SW 1271 (cell line): ENCODE measurements at places on chromosomes 16 and 17.

DNA sequence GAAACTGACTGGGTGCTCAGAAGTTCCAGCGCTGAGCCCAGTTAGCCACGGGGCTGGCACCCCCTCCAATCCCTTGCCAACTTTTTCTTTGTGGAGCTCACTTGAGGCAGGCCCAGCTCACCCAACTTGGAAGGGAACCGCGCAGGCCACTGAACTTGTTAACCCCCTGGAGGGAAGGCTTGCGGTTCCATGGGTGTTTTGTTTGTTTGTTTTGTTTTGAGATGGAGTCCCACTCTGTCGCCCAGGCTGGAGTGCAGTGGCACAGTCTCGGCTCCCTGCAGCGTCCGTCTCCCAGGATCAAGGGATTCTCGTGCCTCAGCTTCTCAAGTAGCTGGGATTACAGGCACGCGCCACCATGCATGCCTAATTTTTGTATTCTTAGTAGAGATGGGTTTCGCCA lies 34.1 kb upstream of the NDRG4 start:
- DNase-seq = no peak

DNA sequence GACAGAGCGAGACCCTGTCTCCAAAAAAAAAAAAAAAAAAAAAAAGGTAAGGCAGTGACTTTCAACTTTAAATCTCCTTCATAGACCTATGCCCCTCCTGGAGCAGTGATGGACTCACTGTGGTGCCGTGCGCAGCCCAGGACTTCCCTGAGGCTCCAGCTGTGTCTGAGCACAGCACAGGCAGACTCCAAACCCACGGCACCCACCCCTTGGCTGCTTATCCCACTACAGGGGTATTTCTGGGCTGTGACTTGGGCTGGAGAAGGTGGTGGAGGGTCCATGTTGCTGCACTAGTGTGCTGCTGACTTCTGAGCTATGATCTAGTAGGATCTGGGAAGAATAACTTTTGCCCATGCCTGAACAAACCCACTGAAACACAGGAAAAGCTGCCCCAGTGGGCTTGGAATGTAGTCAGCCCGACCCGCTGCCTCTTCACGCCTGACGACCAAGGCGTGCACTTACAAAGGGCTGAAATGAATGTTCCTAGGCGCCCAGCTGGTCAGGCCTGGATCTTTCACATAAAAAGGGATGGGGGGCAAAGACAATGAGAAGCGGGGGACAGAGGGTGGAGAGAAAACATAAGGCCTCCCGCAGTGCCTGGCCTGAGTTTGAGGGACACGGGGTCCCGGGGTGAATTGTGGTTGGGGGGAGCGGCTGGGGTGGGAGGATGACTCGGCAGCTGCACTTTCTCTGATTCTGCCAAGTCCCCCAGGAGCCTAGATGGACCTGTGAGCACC lies 83.0 kb downstream of the IRF8 start:
- no peak for DNase-seq

DNA sequence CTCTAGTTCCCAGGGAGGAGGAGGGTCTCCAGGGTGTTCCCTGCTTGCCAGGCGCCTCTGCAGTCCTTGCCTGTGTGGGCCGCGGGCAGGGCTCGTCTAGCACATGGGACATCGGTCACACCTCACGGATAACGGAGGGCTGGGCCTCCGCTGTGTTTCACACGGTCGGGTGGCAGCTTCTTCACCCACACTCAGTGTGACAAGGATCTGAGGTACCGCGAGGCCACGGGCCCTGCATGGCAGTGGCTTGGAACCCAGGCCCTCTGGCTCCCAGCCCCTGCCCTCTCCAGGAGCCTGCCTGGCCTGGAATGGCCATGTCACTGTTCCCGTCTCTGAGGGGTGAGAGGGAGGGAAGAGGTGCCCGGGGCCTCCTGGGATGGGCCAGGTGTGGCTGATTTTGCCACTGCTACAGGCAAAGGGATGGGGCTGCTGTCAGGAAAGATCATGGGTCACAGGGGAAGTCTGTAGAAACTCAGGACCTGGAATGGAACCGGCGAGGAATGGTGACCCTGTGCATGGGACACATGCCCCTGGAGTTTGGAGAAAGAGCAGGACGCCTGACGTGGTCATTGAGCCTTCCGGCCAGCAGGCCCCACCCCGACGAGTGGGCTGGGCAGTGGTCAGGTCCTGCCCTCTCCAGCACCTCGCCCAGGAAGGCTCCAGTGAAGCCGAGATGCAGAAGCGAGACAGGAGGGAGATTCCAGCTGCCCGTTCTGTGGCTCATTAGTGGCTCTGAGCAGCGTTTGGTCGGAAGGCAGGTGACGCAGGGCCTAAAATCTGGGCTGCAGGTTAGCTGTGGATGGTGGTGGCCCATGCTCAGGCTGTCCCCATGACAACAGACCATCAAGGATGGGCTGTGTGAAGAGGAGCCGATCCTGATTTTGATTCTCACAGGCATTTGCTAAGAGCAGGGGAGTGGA lies 76.5 kb upstream of the GSE1 start:
- no peak for DNase-seq

- no peak for DNase-seq
These were observed 25.0 kb downstream of the SCPEP1 start for GRCh38 chr17:57002904-57003303.

DNA sequence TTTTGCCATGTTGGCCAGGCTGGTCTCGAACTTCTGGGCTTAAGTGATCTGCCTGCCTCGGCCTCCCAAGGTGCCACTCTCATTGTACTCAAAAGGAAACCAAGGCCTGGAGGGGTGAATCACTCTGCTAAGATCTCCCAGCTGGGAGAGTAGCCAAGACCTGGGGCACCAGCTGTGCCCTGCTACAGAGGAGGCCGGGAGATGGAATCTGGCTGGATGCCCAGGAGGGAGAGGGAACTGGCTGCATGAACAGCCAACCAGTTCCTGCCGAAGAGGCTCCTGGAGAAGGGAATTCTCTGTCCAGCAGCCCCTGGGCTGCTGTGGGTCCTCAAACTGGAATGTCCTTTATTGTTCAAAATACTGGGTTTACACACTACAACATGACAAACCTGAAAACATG lies 238.7 kb upstream of the CIBAR2 start:
- DNase-seq = peak; percentile 90

DNA sequence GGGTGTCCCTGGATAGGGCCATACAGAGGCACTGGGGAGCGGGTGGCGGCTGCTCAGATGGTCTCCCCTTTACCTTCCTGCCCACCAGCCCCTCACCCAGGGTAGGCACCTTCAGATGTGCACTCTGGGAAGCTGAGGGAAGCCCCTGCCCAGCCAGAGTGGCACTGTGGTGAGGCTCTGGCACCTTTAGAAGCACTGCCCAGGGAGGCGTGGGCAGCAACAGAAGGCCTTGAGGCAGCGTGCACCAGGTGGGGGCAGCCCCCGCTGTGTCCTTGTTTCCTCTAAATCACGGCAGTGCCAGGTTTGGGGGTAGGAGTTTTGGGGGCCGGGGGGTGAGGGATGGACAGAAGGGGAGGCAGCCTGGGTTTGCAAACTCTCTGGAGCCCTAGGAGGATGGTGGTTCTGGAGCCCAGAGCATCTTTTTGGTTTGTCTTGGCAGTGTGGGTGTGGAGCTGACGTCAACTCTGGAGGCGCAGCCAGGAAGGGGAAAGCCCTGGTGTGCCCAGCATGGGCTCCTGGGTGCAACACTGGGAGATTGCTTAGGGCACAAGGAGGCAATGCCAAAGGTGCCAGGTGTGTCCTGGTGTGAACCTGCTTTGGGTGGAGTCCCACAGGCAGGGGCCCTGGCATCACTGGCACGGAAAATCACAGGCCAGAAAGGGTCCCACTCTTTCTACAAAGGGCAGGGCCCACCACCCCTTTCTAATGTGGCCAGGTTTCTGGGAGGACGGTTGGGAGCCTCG lies 23.1 kb upstream of the CDC42EP4 start:
- DNase-seq = no peak

- DNase-seq = no peak
These were observed 25.3 kb upstream of the PRM1 start for GRCh38 chr16:11306381-11306780.

DNA sequence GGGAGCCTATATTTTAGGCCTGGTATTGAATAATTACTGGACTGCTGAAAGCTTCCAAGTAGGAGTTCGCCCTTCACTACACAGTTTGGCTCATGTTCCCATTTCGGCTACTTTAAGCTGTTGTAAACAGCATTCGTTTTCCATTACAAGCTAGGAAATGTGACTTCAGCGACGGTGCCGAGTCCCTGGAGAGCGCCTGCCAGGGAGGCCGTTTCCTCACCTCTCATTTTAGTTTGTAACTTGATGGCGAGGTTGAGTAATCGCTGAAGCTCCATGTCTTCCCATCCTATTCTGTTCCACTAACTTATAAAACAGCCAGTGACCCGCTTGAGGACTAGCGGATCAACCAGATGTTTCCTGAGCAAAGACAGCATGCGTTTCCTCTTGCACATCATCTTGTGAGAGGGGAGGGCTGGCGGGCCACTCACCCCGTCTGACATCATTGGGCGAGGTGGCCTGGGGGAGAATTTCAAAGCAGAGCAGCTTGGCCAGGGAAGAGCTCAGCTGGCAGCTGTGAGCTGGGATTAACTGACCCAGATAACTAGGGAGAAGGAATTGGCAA lies 32.9 kb downstream of the PCTP start:
- no peak for DNase-seq

- DNase-seq = no peak
These were observed 23.6 kb downstream of the C16orf90 start for GRCh38 chr16:3471518-3472176.

DNA sequence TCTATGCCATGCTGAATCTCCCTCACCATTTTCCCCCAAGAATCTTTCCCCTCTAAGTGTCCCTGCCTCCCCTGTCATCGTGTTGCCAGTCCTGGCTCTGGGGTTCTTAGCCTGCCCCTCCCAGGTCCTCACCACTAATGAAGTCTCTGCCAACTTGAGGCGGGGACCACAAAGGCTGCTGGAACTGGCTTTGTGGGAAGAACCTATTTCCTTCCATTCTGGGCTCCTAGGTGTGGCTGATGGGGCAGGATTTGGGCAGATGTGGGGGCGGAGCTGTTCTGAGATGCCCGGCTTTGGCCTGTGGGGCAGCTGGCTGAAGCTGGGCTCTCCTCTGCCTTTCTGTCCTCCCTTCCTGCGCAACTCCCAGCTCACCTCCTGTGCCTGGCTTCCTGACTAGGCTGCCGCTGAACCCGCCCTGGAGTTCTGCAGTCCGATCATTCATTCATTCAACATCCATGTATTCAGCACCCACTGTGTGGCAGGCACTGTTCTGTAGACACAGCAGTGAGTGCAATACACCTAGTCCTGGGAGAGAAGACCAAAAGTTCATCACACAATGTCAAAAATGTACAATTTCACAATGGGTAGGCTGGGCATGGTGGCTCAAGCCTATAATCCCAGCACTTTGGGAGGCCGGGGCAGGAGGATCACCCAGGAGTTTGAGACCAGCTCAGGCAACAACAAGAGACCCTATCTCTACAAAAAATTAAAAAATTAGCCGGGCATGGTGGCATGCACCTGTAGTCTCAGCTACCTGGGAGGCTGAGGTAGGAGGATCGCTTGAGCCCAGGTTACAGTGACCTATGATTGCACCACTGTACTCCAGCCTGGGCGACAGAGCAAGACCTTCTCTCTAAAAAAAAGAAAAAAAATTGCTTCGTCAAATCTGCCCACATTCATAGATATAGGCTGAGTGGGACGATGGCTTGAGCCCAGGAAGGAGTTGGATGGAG lies 1.9 kb upstream of the SNN start:
- no peak for DNase-seq

DNA sequence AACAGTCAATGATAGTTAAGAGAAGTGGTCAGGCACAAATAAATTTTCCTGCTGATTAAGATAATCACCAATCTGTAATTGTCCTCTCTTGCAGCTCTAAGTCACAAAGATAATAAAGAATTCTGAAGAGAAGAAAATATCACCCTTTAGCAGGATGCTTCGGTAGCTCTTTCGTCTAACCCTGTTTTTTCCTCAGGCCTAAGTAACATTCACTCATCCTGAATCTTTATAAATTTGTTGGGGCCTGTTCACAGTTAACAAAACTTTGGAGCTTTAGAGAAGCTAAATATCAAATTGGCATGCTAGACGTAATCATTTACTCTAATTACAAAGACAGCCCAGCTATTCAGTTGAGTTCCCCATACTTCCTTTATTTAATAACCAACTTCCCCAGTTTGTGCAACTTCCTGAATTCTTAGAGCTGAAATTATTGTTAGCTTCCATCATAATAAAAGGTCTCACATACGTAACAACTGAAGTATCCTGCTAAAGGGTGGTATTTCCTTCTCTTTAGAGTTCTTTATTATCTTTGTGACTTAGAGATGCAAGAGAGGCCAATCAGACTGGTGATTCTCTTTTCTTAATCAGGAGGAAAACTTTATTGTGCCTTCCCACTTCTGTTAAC lies 118.6 kb downstream of the TANGO6 start:
- DNase-seq = no peak

DNA sequence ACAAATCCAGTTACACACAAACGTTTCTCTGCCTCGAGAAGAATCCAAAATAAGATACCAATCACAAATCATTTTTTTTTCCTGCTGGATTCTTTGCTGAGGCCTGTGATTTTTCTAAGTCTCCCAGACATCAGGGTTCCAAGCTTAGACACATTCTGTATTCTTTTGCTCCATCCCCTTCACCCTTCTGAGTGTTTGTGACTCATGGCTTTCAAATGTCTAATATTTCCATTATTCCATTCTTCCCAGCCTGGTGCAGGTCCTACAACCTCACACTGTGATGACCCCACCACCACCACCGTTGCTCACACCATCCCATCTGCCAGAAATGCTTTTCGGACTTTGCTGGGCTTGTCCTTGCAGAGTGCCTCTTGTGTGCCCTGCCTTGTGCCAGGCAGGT lies 480.1 kb downstream of the SOX9 start:
- DNase-seq = no peak
